Stimulated activated CD4-positive, alpha-beta T cell treated with anti-CD3 and anti-CD28 coated beads, TNF-alpha, amount 100 ng/mL, for 48 hours (primary cell): ENCODE measurements at places on chromosomes 1 and 21.

DNA sequence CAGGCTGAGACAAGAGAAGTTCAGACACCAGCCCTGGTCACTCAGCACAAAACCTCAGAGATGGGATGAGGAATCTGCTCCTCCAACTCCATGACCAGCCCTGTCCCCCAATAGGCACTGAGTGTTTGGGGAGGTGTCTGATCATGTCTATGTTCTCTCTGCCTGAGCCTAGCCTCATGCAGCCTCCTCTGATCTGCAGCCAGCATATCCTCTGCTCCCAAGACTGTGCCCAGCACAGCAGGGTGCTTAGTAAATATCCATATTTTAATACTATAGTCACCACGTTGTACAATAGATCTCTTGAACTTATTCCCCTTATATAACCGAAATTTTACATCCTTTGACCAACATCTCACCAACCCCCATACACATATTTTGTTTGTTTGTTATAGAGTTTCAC is 202.9 kb downstream of the MATN1 start:
- no peak for DNase-seq

- no peak for DNase-seq
Measured at GRCh38 chr1:116164604-116165368, 53.6 kb downstream of the MAB21L3 start.

GRCh38 chr1:44594871-44595735 is 79.2 kb downstream of the TMEM53 start:
- DNase-seq: peak; percentile 76

GRCh38 chr1:29865051-29865450 is 628.7 kb downstream of the PTPRU start:
- DNase-seq: no peak

DNA sequence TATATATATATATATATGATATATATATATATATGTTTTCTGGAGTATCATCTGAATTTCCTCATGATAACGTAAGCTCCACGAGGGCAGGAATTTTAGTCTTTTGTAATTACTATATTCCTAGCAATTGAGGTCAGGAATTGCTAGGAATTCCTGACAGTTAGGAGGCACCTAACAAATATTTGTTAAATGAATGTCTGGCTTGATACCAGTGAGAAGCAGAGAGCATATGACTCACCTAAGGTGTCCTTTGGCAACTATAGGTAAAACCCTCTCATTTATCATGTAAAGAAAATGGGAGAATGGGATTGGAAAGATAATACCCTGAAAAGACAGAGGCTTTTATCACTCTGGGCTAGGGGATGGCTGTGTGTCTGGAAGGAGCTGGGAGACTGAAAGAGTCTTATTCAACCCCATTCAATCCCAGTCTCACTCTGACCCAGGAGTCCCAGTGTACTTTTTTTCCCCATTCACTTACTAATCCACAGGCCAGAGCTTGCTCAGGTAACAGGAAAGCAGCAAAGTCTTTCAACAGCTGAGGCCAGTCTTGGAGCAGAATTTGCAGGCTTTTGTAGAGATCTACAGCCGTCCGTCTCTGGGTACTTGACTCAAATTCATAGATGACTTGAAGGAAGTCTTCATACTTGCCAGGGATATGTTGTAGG is 71.2 kb downstream of the DAP3 start:
- DNase-seq: no peak

- DNase-seq: no peak
Measured at GRCh38 chr1:232047473-232047872, 420.9 kb downstream of the DISC1 start.

- no peak for DNase-seq
Measured at GRCh38 chr1:154006136-154006535, 15.6 kb downstream of the RPS27 start.

GRCh38 chr1:223390618-223391017 is 2.6 kb upstream of the CCDC185 start:
- no peak for DNase-seq

- DNase-seq: peak; percentile 59
Measured at GRCh38 chr1:39098546-39099250, 72.5 kb downstream of the NDUFS5 start.
